ENCODE measurements at places on chromosomes 7 and 10.

GRCh38 chr10:101967713-101968112, 88.3 kb downstream of the ARMH3 start:
- DNase-seq = no peak

DNA sequence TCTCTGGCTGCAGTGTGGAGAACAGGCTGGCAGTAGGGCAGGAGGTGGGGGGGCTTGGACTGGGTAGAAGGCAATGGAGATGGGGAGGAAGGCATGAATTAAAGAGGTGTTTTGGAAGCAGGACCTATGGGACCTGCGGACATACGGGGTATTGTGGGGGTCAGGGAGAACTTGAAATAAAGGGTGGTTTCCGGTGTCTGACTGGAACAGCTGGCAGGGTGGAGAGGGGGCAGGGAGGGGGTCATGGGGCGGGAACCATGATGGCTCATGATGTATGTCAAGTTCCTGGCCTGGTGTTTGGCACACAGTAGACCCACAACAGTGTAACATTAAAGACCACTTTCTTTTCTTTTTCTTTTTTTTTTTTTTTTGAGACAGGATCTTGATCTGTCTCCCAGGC, 5.5 kb downstream of the LHPP start:
- DNase-seq = no peak

DNA sequence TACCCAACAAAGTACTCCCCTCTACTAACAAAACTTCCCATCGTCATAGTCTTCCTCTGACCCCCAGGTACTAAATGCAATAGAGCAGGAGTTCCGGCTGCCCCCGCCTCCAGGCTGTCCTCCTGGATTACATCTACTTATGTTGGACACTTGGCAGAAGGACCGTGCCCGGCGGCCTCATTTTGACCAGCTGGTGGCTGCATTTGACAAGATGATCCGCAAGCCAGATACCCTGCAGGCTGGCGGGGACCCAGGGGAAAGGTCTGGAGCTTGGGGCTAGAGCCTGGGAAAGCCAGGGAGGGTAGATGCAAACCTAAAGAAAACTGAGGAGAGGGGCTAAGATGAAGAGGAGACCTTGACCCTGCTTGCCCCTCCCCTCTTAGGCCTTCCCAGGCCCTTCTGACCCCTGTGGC, 15.3 kb downstream of the EPHB6 start:
- DNase-seq = no peak

DNA sequence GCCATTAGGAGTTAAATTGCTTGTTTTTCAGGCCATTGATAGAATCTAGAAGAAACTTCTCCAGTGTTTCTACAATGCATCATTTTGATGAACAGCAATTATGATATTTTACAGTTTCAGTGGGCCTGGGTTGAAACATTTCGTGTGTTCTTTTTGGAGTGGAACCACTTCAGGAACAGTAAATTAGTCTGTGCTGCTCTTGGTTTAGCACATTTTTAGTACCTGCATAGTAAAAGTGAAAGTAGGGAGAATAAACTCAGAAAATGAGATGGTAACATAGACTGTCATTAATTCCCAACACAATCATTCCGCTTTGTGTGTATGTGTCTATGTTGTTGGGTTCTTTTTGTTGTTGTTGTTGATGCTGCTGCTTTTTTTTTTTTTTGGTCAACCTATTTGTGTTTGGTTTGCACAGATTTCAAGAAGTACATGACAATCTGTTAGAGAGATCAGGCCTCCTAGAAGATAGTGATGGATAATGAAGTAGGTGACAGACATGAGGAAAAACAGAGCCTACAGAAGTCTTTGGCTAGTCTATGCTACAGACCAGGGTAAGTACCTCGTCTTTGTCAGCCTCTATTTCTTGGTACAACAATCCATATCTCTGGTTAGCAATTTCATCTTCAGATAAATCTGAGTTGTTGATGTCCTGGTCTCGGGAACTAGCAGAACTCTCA, 154.0 kb upstream of the TARP start:
- DNase-seq = no peak

DNA sequence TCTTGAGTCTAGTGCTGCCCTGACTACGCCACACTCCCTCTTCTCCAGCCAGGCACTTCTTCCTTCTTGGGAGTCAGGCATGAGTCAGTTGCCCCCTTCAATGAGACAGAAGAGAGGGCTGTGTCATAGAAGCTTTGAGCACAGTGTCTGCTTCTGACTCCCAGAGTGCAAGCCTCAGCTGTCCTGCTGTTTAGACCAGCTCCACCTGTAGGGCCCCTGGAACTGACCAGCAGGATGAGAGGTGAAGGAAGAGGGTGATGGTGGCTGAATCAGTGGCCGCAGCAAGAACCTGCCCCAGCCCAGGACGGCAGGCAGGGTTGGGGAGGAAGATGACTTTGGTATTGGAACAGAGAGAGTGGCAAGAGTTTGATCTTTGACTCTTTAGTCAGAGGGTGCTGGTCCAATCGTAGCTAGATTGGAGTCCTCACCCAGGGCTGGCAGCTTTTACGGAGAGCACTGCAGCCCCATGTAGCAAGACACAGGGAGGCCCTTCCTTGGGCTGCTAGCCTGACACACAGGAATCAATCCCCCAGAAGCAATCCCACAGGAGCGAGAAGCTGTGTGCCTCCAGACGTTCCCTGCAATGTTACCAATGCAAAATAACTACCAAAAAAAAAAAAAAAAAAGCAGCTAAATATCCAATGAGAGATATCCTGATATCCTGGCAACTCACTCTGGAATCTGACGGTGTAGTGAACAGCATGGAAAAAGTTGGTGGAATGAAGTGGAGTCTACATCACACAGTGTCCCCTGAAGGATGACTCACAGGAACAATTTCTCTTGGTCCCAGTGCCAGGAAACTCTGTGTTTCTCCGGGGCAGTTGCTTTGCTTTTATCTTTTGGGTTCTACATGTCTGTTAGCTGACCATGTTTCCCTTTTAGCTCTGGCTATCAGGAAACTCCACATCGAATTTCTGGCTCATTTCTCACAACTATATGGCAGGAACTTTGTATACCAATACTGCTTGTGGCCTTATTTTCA, 6.9 kb downstream of the C10orf62 start:
- DNase-seq = no peak

- no peak for DNase-seq
Measured at GRCh38 chr10:52146766-52147165, 167.3 kb upstream of the DKK1 start.

DNA sequence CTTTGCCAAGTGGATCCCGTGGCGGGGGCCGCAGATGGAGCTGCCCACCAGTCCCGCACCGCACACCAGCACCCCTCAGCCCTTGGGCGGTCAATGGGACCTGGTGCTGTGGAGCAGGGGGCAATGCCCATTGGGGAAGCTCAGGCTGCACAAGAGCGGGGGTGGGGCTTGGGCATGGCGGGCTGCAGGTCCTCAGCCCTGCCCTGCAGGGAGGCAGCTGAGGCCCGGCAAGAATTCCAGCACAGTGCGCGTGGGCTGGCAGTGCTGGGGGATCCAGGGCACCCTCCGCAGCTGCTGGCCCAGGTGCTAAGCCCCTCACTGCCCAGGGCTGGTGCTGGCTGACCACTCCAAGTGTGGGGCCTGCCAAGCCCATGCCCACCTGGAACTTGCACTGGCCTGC, 136.2 kb upstream of the ANKRD30A start:
- no peak for DNase-seq

DNA sequence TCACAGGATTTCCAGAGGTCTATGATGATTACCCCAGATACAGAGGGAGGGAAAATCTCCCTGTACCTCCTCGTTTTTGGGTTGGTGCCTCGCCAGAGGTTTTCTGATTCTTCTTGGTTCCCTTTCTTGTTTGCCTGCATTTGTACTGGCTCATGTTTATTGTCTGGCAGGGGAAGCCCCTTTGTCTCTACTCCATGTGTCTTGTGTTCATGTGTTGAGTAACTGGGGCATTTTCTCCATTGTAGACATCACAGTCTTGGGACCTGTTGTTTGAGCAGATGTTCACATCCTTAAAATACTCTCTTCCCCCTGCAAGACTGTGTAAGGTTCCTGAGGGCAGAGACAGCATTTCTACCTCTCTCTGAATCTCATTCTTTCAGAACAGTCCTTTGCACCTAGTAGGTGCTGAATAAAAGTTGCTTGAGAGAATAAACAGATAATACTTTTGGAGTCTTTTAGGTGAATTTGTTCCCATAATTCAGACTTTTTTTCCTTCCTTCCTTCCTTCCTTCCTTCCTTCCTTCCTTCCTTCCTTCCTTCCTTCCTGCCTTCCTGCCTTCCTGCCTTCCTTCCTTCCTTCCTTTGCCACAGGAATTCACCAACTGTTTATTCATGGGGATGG, 25.1 kb downstream of the CDK14 start:
- DNase-seq = peak; percentile 33

DNA sequence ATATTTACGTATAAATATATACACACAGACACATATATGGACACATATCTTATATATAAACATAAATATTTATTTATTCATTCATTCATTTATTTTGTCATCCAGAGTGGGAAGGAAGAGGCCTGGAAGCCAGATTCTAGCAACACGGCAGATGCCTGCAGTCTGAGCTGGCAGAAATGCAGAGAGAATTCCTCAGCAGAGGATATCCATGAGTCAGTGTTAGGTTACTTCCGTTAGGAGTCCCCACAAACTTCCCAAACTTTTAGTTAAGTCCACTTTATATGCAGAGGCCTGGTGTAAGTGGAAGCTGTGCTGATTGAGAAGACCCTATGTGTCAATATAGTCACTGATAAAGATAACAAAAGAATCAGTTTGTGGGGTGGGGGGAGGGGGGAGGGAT, 89.6 kb downstream of the PPP1R17 start:
- DNase-seq = no peak

- no peak for DNase-seq
Measured at GRCh38 chr7:22386206-22386858, 29.4 kb upstream of the RAPGEF5 start.

- no peak for DNase-seq
Measured at GRCh38 chr10:131647789-131648188, 253.0 kb upstream of the PPP2R2D start.

Data from CD4-positive, alpha-beta T cell treated with Interleukin-1 beta for 1 hour (primary cell).